ENCODE measurements at places on chromosomes 1 and 21.

GRCh38 chr1:210438928-210439841 is 110.5 kb downstream of the HHAT start:
- no peak for DNase-seq

GRCh38 chr1:40901886-40902852 is 40.0 kb upstream of the CITED4 start:
- DNase-seq = no peak

GRCh38 chr1:233433436-233434210 is 106.1 kb downstream of the MAP3K21 start:
- DNase-seq = no peak

DNA sequence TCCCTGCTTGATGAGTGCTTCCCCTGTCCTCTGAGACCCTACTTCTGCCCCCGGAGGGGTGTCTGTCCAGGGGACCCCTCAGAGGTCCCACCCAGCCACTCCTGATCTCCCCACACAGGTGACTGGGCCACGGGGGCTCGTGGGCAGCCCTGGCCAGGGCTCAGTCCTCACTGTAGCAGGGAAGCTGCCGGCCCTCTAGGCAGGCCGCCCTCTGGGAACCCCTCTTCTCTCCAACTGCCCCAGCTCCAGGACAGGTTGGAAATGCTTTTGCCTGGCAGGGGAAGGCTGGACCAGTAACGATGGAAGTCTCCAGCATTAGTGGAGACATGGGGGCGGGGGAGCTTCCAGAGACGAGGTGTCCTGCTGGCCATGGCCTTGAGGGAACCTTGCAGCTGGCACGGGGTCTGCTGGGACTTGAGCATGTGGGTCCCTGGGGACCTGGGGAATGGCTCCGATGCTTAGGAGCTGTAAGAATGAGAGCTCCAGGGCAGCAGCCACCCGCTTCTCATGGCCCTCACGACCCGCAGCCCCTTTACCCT is 3.1 kb upstream of the FNDC10 start:
- no peak for DNase-seq

DNA sequence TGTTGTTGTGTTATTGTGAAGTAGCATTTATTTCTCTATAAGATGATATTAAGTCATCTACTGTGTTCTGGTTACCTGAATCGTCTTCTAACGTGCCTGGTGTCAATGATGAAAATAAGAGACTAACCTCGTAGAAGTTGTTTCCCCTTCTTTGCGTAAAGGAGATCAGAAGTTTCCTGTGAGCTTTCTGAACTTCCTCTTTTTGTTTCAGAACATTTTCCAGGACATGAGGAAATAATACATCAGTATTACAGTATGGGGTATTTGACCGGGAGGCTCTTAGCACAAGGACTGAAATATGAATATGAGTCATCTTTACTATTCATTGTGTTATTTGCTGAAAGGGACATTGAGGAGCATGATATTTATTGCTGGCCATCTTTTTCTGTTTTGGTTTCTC is 1.3 kb downstream of the ST6GALNAC3 start:
- DNase-seq = no peak

GRCh38 chr1:58031416-58031815 is 515.1 kb downstream of the OMA1 start:
- no peak for DNase-seq

- DNase-seq = no peak
Measured at GRCh38 chr1:44919400-44919799, 67.0 kb downstream of the EIF2B3 start.
